ENCODE measurements at places on chromosomes 1 and 21.
A peak's percentile ranks its signal among the peaks of the same experiment; 100 is the strongest.

DNA sequence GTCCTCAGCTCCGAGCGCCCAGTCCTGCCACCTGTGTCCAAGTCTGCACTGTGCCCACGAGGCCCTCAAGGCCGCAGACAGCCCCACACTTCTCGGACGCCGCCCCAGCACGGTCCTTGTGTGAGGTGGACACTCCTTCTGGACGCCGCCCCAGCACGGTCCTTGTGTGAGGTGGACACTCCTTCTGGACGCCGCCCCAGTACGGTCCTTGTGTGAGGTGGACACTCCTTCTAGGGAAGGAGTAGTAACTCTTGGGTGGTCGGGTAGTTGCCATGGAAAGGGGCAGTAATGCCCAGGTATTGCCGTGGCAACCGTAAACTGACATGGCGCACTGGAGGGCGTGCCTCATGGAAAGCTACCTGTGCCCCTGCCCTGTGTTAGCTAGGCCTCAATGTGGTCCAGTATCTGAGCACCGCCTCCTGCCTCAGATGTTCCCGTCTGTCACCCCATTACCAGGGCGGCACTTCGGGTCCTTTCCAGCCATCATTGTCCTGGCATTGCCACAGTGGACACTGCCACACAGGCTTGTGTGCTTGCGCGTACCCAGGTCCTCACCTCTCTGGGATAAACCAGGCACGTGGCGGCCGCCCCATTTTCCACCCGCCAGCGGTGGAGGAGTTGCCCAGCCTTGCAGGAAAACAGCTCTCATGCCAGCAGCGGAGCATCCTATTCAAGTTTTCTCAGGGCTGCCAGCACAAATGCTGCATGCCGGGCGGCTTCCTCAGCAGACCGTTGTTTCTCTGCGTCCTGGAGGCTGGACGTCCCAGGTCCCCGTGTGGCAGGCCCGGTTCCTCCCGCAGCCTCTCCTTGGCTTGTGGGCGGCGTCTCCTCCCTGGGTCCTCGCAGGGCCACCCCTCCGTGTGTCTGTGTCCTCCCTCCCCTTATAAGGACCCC lies 40.8 kb upstream of the POFUT2 start:
- DNase-seq, result no peak

GRCh38 chr1:32933742-32934322 lies 30.8 kb downstream of the RNF19B start:
- no peak for DNase-seq

GRCh38 chr1:226474041-226474440 lies 66.1 kb upstream of the PARP1 start:
- no peak for DNase-seq

- DNase-seq, result no peak
These were observed 233.6 kb downstream of the RRAGC start for GRCh38 chr1:38625939-38626338.

DNA sequence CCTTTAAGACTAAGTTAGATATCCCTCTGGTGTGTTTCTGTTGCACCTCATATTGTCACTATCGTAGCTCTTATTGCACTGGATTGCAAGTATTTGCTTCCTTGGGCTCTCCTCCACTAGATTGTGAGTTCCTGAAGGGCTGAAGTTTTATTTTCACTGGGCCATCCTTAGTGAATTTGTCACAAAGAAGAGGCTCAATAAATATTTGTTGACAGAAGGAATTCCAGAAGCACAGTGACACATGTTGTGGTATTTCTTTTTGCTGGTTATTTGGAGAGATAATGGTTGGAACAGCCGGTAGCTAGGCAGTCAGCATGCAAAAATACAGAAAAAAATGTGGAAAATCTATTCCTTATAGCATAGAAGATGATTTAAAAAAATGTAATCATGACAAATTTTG lies 129.9 kb upstream of the ZRANB2 start:
- DNase-seq, result no peak

DNA sequence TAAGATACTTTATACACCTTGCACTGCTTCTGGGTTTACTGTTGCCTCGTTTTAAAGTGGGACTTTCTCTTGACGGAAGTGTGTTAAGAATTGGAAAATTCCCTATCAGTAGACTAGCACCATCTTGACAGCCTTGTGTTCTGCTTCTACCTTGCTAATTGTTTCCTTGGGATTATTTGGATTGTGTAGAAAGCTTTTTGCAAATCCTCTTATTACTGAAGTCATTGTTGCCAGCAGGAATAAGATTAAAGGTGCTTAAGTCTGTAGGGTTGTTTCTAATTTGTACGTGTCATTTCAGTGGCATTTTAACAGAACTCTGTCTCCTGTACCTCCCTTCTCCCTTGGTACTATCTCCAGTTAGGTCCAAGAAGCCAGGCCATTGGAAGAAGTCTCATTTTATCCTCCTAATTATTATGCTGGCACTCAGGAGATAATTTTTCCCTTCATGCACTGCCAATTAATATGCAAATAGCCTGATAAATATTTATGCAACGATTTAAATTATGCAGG lies 107.7 kb downstream of the POU2F1 start:
- no peak for DNase-seq

DNA sequence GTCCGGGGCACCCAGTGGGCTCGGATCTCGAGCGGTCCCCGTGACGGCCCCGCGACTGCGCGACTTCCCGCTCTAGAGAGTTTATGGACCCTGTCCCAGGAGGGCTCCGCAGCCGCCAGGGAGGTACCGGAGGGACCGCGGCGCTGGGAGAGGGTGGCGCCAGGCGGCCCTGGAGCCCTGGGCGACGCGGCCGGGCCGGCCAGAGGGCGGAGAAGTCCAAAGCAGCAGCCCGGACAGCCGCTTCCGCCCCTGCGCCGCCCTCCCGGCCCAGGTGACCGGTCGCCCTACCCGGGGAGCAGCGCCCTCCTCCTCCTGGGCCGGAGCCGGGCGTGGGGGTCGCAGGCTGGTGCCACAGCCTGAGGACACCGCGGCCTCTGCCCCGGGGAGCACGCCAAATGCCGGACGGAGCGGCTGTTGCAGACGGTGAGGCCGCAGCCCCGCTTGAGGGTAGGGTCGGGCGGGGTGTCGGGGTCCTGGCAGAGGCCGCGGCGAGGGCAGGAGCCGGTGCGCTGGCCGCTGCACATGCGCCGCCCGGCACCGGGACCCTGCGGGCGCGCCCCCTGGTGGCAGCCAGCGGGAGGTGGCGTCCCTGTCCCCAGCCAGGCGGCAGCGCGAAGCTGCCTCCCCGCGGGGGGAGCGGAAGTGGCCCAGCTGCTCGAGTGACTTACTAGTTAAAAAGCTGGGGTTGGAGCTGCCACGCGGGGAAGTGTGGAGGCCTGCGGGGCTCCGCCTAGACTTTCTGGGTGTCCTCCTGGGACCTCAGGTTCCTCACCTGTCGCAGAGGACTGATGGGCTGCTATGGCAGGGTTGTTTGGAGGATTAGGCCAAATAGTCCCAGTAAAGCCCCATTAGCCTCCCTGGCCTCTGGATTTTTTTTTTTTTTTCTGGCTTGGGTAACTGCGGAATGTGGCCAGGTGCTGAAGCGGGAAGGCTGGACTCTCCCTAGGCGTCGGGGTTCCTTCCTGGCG lies 20.9 kb upstream of the ZNF678 start:
- DNase-seq, result peak; percentile 82

DNA sequence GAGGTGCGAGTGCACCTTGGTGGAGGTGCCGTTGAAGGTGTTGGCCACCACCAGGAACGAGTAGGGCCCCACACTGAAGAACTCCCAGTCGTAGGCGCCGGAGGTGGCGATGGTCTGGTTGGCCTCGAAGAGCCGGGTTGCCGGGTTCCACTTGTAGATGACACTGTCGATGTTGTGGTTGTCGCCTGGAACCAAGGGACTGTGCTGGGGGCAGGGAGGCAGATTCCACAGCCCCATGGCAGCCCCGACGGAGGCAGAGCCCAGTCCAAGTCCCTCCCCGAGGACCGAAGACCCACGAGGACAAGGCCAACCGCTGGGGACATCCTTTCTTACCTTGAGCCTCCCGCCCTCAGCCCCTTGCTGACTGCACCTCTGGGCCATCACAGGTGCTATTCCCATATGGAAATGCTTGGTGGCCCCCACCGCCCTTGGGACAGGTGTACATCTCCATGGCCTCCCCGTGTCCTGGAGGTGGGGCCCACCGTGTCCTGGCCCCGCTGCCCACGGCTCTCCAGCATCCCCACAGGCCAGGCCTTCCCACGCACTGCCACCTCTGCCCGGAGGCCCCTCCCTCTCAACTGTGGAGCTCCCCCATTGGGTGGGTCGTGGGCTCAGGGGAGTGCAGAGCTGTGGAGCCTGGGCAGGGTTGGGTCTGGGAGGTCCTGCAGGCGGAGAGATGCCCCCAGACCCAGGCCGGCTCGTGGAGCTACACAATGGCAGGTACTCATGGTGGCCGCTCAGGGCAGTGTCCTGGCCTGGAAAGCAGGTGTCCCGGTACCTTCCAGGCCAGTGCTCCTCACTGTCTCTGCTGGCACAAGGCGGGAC lies 17.9 kb downstream of the KRTAP10-1 start:
- DNase-seq, result no peak

DNA sequence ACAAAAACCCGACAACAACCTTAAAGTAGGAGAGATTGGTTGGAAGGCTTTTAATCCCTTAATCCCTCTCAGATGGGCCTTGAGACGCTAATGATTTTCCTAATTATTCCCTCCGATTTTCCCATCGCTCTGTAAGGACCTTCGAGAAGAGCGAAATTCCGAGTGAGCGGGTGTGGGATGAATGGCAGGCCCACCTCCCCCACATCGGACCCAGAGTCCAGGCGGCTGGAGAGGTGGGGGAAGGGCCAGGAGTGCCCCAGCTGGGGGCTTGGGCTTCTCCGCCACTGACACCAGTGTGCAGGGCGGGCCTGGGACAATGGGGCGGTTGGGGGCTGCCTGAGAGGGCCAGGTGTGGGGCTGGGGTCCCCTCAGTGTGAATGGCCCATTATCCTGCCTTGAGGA lies 23.4 kb downstream of the RHBG start:
- no peak for DNase-seq

GRCh38 chr1:178051071-178051470 lies 42.8 kb upstream of the RASAL2 start:
- no peak for DNase-seq

DNA sequence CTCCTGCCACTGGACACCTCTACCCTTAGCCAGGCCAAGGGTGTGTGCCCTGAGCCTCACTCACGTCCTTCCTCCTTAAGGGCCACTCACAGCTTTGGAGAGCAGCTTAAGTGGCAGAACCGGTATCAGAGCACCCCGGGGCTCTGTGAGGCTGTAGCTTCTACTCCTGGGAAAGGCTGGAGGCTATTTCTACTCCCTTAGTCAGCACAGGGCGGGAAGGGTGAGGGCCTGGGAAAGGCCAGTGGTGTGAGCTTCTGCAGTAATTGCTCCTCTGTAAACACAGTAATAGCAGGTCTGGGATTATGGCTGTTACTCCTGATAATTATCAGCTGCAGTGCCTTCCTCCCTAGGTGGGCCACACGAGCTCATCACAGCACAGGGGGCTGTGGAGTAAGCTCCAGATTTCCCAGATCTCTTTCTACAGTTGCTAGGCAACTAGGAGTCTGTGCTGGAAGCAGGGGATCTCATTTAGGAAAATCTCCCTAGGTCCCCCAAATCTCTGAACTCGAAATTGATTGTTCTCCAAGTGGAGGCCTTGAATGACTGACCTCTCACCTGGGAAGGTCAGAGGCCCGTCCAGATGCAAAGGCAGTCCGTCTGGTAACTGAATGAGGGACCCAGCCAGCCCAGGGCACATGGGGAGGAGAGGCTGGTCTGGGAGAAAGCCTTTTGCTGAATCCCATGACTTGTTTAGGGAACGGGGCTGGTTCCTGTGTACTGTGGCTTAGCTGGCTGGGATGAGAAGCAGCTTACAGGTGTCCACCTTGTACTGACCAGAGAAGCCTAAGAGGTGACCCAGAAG lies 29.3 kb downstream of the IER5 start:
- no peak for DNase-seq

- no peak for DNase-seq
These were observed 19.3 kb downstream of the DOP1B start for GRCh38 chr21:36175771-36176565.

DNA sequence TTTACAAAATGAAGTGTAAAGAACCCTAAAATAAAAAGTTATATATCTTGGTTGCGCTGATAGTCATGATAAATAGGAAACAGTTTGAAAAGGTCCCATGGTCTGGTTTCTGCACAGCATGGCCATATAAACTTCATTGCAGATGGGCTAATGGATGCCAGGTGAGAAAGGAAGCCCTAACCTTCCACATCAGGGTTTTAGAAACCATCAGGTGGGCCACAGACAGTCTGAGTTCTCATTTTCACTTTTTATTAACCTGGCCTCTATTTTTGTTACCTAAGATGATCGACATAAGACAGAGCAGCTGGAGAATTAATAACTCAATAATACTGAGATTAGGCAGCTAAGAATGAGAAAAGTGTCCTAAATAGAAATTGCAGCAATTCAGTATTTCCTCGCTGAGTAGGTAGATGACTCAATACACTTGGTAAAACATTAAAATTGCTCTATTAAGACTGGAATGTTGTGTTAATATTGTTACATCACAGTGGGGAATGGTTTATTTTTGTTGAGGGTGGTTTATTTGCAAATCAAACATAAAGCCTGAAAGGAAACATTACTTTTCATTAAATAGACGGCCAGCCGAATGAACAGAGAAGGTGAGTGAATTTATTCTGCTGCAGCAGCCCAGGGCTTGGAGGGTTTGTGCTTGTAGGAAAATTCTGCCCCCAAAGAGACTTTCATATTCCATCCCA lies 21.1 kb downstream of the C1orf21 start:
- DNase-seq, result no peak

DNA sequence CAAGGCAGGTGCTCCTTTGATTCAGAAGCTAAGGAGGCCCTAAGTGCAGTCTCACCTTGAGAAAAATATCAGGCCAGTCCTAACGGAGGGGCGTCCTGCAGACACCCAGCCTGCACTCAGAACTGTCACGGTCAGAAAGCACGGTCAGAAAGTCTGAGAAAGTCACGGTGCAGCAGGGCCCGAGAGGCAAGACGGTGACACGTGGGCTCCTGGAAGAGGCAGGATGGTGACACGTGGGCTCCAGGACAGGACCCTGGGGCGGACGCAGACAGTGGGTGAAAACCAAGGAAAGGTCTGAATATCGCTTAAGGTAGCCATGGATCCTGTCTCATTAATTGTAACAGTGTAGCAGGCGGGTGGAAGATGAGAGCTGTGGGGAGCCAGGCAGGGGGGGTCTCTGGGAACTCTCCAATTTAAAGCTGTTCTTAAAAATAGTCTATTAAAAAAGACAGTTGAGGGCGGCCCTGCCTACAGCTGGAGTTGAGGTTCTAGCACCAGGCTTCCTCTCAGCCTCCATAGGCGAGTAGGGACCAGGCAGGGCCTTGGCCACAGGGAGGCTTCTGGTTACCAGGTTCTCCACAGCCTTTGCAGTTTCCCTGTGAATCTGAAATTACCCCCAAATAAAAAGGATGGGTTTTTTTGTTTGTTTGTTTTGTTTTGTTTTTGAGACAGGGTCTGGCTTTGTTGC lies 65.2 kb downstream of the FAAP20 start:
- no peak for DNase-seq

GRCh38 chr1:186202271-186202764 lies 172.7 kb downstream of the TPR start:
- DNase-seq, result no peak

GRCh38 chr1:221335161-221336101 lies 406.5 kb downstream of the DUSP10 start:
- no peak for DNase-seq

GRCh38 chr1:101051688-101052638 lies 26.4 kb upstream of the DPH5 start:
- no peak for DNase-seq
